ENCODE measurements at places on chromosomes 1 and 21.

DNA sequence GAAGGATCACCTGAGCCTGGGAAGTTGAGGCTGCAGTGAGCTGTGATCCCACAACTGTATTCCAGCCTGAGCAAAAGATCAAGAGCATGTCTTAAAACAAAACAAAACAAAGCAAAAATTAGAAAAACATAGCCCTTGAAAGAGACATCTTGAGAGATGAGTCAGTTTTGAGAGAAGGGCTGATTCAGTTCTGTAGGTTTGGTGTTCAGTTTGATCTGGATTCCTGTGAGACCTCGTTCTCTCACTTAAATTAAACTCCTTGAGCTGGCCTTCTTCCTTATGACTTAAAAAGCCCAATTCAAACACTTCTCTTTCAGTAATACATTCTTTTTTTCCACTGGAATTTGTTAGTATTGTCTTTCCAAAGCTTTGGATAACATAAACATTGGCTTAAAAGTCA is 164.2 kb downstream of the NRIP1 start:
- DNase-seq, result no peak

- DNase-seq, result no peak
Observed at GRCh38 chr1:202597090-202597761, 113.0 kb downstream of the SYT2 start.

- no peak for DNase-seq
Observed at GRCh38 chr21:31236528-31236927, 107.5 kb downstream of the TIAM1 start.

DNA sequence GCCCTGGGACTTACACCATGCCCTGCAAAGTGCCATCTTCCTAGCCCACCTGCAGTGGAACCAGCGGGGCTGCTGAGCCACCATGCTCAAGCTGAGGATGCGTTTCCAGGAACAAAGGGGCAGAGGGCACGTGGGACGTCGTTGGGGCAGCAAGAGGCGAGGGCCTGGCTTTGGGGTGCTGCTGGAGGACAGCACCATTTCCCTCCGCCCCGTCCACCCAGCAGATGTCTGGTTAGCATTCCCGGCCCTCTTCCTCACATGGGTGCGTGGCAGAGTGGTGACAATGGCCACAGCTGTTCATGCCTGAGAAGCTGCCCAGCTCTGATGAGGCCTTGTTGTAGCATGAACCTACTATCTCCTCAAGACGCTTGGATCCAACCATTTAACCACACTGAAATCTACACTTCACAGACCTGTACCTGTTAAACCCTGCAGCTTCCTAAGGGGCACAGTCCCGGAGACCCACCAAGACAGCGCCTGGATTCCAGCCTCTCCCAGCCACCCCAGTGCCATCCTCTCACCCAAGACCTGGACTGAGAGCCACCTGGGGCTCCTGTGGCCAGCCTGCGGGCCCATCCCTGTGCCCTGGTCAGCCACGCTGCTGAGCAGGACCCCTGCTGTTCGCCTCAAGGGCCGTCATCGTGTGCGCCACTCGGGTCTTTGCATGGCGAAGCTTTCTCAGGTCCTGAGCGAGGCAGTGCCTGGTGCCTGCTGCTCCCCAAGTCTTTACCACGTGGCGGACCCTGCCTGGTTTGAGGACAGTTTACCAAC is 33.2 kb downstream of the SLC45A1 start:
- no peak for DNase-seq

- DNase-seq, result no peak
Observed at GRCh38 chr21:33685613-33686197, 43.4 kb downstream of the ITSN1 start.

GRCh38 chr1:77534456-77534855 is 148.0 kb downstream of the ZZZ3 start:
- no peak for DNase-seq

- DNase-seq, result no peak
Observed at GRCh38 chr1:10724511-10724910, 71.9 kb downstream of the CASZ1 start.

GRCh38 chr1:229153955-229154548 is 116.9 kb upstream of the RAB4A start:
- no peak for DNase-seq

DNA sequence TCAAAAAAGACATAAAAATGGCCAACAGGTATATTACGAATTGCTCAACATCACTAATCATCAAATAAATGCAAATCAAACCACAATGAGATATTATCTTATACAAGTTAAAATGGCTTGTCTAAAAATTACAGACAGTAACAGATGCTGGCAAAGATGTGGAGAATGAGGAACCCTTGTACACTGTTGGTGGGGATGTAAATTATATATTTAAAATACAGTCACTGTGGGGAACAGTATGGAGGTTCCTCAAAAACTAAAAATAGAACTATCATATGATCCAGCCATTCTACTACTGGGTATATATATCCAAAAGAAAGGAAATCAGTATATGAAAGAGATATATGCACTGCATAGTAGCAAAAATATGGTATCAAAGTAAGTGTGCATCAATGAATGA is 1037.2 kb upstream of the B3GALT2 start:
- no peak for DNase-seq

DNA sequence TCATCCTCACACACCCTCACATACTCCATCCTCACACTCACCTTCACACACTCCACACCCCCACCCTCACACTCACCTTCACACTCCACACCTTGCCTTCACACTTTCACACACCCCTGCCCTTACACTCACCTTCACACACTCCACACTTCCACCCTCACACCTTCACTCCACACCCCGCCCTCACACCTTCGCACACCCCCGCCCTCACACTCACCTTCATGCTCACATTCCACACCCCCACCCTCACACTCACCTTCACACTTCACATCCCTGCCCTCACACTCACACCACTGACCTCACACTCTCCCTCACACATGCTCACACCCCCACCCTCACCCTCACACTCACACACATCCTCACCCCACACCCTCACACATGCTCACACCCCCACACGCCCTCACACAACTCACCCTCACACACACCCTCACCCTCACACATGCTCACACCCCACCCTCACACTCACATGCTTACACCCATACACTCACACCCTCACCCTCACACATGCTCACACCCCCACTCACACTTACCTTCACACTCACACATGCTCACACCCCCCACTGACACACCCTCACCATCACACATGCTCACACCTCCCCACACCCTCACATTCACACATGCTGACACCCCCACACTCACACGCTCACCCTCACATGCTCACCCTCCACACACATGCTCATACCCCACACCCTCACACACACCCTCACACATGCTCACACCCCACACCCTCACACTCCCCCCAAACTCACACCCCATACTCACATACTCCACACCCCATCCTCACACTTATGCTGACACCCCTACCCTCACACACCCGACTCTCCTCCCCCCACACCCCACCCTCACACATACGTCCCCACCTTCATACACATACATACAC is 44.5 kb upstream of the EDN2 start:
- no peak for DNase-seq

DNA sequence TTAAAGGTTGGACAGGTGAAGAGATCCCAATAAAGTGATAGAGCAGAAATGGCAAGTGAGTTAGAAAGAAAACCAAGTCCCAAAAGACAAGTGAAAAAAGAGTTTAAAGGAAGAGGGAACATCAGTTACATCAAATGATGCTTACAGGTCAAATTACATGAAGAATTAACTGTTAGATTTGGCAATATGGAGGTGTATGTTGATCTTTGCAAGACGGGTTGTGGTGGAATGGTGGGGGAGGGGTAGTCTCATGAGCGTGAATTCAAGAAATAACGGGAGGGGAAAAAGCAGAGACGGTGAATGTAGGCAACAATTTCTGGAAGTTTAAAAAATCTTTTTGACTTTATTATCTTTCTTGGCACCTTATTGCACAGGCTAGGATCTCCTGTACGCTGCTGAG is 76.6 kb downstream of the NTPCR start:
- no peak for DNase-seq

DNA sequence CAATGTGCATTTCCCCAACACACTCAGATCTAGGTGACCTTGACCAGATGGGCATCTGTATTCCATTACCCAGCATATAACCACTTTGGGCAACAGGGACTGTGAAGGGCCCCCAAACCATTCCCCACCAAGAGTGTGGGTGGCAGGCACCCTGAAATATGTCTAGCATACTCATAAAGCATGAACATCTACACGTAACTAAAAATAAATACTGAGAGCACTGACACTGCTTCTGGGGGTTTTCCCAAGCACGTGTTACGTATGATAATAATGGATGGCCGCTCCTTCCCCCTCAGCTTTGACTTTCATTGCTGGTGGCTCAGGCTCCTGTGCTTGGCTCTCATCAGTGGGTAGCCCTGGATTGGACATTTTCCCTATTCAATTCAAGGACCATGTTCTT is 39.1 kb downstream of the IGSF3 start:
- DNase-seq, result no peak

DNA sequence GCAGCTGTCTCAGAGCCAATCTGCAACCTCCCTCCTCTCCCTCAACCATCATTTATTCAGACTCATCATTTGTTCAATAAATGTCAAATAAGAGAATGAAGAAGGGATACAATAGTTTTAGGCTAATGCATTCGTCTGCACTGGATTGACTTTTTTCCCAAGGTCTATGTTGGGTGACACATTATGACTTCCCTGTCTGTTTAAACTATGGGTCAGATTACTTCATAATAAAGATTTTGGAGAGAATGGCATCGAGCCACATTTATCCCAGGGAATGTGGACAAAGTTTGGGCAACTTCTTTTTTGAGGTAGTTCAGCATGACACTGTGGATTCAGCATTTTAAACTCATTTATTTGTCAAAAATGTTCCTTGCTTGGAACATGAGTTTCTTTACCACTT is 107.4 kb upstream of the ADGRL2 start:
- no peak for DNase-seq

All from CD4-positive, alpha-beta T cell treated with Interferon alpha-2 for 1 hour (primary cell).